ENCODE measurements at places on chromosomes 13 and 19.

GRCh38 chr13:20945952-20946383 is 43.4 kb upstream of the XPO4 start:
- peak; percentile 53 for DNase-seq

- peak; percentile 80 for DNase-seq
Measured at GRCh38 chr19:4077800-4078684, 11.3 kb upstream of the ZBTB7A start.

DNA sequence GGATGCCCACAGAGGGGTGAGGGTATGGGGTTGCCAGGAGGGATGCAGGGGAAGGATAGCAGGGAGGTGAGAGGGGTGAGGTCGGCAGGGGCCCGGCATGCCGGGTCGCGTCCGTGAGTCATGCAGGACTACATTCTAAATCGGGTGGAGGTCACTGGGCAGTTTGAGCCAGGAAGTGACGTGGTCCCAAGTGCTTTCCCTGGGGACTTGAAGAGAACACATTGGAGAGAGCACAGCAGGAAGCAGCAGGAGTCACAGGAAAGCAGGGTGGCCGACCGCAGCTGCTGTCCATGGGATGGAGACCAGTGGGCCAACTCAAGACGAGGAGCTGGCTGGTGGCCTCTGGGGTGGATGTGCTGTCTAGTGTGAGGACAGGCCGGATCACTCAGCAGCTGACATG is 92.0 kb upstream of the WASF3 start:
- DNase-seq, result no peak

DNA sequence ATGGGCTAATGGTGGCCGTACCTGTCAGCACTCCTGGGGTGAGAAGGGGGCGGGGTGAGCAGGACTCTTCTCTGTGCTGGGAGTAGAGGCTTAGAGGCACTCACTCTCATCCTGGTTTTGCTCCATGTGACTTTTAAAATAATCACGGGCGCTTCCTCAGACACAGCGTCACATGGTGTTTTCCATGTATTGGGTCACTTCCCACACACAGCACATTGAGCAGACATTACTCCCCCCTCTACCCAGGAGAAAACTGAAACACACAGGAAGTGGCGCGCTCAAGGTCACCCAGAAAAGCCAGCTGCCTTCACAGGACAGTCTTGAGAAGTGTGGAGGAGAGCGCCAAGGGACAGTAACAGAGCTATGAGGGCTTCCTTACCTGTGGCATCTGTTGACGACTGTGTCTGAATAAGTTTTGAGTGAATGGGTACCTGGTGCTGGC is 23.2 kb downstream of the SPATA13 start:
- no peak for DNase-seq

- DNase-seq, result no peak
Measured at GRCh38 chr13:24043590-24044350, 116.8 kb upstream of the SPATA13 start.

GRCh38 chr13:44299152-44299943 is 74.3 kb upstream of the SERP2 start:
- no peak for DNase-seq

Measured in activated CD8-positive, alpha-beta memory T cell treated with anti-CD3 and anti-CD28 coated beads, Interleukin-2, amount 50 U/mL, for 48 hours (primary cell).